Right kidney (tissue), 9 donors: ENCODE measurements at places on chromosomes 13 and 19.

DNA sequence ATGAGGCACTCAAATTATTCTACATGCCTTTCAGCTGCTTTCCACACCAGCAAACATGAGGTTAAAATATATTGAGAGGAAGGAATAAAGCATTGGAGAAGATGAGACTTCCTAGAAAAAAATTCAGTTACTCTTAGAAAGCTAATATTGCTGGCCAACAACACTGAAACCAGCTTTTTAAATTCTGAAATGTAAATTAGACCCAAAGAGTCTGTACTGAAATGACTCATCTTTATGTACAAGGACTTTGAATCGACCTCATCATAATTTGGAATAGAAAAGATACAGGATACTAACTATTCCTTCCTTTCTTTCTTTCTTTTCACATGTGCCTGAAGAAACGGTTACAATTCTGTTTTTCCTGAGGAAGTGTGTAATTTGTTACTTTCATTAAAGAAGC, 6.5 kb upstream of the HSPH1 start:
- DNase-seq: no peak

GRCh38 chr19:48745208-48745995, 1.3 kb downstream of the IZUMO1 start:
- peak; percentile 46 for DNase-seq

- DNase-seq: no peak
These were observed 245.1 kb downstream of the LMO7 start for GRCh38 chr13:75881109-75881775.

- DNase-seq: no peak
These were observed 4.6 kb downstream of the KLF12 start for GRCh38 chr13:74129500-74130191.

- no peak for DNase-seq
These were observed 19.2 kb upstream of the ZC3H13 start for GRCh38 chr13:46071590-46072249.
